ENCODE measurements at places on chromosomes 13 and 19.

DNA sequence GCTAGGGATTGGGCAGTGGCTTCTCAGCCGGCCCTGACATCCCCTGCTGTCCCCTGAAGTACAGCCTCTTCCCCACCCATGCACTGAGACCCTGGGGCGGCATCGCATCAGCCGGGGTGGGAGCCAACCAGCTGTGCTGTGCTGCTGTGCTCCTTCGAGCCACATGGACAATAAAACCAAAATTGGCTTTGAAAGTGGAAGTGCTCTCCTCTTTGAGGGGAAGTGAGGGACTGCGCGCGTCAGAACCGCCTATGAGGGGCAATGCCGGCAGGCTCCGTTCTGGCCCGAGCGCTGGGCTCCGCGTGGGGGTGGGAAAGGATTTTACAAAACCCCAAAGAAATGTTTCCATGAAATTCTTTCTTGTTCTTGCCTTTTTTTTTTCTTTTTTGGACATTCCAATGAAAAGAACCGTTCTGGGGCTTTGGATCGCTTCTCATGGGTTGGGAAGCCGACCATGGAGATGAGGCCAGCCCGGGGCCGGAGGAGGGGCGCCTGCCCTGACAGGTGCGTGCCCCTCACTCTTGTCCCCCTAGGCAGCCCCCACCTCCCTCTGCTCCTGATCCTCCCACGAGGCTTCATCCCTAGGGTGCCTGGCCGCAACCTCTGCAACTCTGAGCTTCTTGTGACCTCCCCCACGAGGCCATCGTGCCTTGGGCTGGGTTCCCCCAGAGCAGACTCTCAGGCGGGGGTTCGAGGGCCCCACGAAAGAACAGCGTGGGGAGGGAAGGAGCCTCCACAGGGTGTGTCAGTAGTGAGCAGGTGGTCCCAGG, 22.6 kb downstream of the KLHL26 start:
- peak; percentile 92 for DNase-seq

GRCh38 chr19:53977429-53977990, 13.9 kb upstream of the CACNG6 start:
- peak; percentile 93 for DNase-seq

GRCh38 chr19:41910240-41910991, 17.8 kb downstream of the ERFL start:
- DNase-seq: no peak

- peak; percentile 47 for DNase-seq
Measured at GRCh38 chr13:21777813-21778212, 106.9 kb downstream of the FGF9 start.

- DNase-seq: no peak
Measured at GRCh38 chr19:6271251-6271650, 8.5 kb downstream of the MLLT1 start.

GRCh38 chr19:566844-567243, 5.6 kb upstream of the BSG start:
- DNase-seq: no peak

DNA sequence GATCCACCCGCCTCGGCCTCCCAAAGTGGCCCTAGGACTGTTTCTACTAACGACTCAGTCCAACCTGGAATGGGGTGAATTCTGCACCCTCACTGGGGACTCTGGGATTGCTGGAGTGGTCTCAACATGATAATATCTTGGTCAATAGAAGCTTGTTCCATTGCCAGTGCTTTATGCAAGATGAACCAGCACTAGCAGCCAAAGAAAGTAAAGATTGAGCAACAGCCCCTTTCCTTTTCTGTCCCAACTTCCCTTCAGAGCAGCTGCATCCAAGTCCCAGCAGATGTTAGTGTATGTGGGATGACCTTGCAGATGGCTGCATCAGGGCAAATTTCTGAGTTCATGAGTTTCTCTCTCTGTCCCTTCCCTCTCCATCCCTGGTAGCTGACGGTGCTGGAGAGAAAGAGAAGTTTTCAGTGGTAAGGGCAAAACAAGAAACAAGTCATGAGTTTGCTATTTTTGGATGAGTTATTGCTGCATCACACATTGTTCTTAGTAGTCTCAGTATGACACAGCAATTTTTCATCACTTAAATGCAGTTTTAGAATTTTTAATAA, 183.6 kb upstream of the EDNRB start:
- DNase-seq: peak; percentile 96

- peak; percentile 99 for DNase-seq
Measured at GRCh38 chr19:35744430-35745327, 539 bp downstream of the U2AF1L4 start.

DNA sequence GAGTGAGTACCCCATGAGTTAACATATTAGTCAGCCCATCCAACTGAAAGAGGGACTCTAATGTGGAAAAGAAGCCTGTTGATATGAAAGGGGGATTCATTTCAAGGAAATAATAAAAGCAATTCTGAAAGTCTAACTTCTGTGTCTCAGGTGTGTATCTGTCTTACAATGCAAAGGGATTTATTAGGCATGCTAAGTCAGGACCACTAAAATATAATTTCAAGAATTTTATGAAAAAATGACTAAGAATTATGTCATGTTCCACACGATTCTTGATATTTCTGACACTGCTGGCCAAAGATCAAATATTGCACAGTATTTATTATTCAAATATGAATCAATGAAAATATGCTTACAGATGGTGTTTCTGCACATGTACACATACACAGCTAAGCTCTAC, 130.8 kb downstream of the KLF12 start:
- no peak for DNase-seq

DNA sequence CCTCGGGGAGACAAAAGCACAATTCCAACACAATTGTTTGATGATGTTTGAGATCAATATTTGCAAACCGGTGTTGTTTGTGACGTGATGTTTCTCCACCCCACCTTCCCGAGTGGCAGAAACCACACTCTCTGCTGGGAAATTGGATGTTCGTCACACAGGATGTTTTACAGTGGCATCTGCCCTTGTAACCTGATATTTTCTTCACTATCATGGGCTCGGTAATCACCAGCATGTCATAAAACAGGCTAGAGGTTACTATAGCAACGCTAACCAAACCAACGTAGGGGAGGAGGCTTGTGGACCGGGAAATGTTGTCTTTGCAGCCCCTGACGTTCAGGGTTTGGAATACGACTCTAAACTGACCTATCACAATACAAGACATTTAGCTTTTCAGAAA, 454.5 kb downstream of the IRS2 start:
- peak; percentile 19 for DNase-seq

DNA sequence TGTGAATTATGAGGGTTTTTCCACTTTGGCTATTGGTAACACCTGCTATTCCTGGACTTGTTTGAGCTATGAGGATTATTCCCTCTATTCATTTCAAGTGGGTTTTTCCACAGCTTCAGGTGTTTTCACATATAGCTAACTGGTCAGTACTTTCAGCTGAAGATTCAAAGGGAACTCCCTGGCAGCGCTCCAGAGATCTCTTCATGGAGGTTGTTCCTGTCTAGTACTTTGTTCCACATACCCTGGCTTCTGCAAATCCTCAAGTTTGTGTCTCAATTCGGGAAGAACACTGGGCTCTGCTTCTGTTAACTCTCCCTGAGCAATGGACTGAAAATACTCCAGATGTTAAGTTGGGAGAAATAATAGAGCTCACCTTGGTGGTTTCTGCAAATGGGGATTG, 5.6 kb upstream of the ZNF607 start:
- peak; percentile 4 for DNase-seq

- no peak for DNase-seq
Measured at GRCh38 chr13:35964863-35965180, 166.4 kb downstream of the DCLK1 start.

GRCh38 chr19:9644472-9644871, 23.4 kb upstream of the ZNF561 start:
- no peak for DNase-seq

DNA sequence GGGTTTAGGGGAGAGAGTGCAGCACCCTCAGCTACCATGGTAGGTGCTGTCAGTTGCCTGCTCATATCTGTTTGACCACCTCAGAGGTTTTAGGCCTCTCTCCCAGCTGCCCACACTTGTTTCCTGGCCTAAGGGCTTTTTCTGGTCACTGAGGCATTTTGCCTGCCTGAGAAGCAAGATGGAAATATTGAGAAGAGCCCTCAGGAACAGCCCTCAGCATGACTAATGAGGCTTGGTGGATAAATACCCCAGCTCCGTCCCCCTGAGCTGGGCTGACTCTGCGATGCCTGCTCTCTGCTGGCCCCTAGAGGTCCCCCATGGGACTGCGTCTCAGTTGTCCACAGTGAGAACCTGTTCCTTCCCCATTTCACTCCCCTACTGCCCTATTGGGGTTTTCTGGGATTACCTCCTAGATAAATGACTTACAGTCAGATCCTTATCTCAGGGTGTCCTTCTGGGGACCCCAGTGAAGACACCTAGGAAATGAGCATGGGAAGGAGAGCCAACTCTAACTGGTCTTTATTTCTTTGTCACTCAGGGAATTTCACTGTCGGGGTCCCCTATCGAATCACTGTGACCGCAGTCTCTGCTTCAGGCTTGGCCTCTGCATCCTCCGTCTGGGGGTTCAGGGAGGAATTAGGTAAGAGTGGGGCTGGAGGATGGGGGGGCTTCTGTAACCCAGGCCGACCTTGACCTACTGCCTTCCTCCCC, 13.3 kb downstream of the PALM3 start:
- no peak for DNase-seq

DNA sequence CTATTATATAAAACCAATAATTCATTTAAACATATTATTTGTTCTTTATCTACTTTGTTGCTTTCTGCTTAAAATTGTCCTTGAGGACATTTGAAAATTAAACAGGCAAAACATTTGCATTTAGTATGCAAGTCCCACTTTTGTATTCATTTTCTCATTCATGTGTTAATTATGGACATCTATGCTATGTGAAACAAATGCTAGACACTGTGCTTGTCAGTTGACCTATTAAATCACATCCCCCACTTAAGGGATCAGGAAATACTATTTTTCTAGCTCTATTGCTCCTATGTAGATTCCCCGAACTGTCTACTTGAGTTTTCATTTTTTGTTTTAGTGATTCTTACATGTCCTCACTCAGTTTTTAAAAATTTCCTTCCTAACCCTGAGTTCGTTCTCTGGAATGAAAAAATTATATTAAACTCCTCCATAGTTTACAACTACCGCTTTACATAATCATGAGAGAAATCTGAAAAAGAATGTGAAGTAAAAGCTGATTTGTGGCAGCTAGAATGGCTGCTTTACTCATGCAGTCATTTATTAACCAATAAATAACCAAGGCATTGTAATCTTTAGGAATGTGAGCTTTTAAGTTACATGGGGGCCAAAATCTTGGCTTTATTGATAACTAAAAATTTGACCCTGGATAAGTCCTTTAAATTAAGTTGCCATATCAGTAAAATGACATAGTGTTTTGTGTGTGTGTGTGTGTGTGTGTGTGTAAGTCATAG, 188.5 kb downstream of the LIG4 start:
- DNase-seq: no peak

DNA sequence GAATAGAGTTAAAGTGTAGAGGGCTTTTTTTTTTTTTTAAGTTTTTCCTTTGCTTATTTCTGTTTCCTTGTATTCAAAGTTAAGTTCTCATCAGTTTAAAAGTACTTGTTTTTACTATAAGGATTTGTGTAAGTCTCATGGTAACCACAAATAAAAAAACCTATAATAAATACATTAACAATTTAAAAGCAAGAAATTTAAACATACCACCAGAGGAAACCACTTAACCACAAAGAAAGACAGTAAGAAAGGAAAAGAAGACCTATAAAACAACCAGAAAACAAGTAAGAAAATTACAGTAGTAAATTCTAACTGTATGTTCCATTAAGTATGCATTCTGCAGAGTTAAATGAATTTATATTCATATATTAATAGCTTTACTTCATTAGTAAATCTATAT, 999.1 kb upstream of the ATXN8OS start:
- no peak for DNase-seq

- DNase-seq: no peak
Measured at GRCh38 chr13:113559901-113560644, 24.5 kb upstream of the TFDP1 start.

- no peak for DNase-seq
Measured at GRCh38 chr19:28685802-28686201, 527.1 kb downstream of the UQCRFS1 start.
